ENCODE measurements at places on chromosomes 3 and 15. TPM values are rescaled to one million over a fixed set of nuclear protein-coding genes. Genes with fewer than 3 reads are reported as not detected.

Gene A4GNT
- total RNA-seq, result not detected

Gene MGLL
- total RNA-seq, result 144 TPM

Gene TMEM40
- total RNA-seq, result 0.45 TPM

- no peak for DNase-seq
- no peaks in the 10 kb centered on the region for H3K4me1 ChIP-seq
- H3K27me3 ChIP-seq, result no peaks in the 10 kb centered on the region
Observed at GRCh38 chr3:140145528-140145927, 210.5 kb downstream of the CLSTN2 start.

DNA sequence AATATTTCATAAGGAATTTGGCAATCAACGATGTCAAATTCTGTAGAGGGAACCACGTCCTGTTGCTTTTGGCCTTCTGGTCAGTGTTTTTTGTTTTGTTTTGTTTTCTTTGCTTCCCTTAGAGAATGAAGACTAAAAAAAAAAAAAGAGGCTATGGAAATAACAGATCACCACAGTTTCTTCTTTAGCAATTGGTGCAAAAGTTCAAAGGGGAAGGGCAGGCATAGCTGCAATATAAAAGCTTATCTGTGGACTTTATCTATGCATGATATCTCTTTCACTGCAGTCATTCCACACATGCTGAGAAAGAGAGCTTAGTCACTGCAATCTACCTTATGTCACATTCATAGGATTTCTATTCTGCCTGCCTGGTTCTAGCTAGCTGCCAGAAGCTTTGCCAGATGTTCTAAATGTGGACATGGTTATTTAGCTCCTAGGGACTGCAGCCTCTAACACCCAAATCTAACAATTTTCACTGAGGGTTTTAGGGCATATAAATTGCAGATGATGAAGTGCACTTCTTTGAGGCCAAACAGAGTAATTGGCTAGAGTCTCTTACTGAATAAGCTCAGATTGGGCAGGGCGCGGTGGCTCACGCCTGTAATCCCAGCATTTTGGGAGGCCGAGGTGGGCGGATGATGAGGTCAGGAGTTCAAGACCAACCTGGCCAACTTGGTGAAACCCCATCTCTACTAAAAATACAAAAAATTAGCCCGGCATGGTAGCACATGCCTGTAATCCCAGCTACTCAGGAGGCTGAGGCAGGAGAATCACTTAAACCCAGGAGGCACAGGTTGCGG, 637.2 kb downstream of the NTRK3 start:
- peaks cover 37% of the 10 kb centered on the region for H3K4me1 ChIP-seq
- DNase-seq, result peak; percentile 87
- H3K27ac ChIP-seq, result peak overlapping the region; percentile 80
- H3K27me3 ChIP-seq, result no peaks in the 10 kb centered on the region
- H3K36me3 ChIP-seq, result no peaks in the 10 kb centered on the region

DNA sequence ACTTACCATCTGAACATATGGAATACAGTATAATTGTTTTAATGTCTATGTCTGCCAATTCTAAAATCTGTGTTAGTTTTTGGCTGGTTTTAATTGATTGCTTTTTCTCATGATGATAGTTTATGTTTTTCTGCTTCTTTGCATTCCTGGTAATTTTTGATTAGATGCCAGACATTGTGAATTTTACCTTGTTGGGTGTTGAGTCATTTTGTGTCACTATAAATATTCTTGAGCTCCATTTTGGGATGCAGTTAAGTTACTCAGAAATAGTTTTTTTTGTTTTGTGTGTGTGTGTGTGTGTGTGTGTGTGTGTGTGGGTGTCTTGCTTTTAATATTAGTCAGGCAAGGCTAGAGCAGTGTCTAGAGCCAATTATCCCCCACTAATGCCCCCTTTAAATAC, 818.8 kb upstream of the NR2F2 start:
- H3K27ac ChIP-seq, result no peak overlapping the region
- H3K4me1 ChIP-seq, result peaks cover 15% of the 10 kb centered on the region
- H3K36me3 ChIP-seq, result no peaks in the 10 kb centered on the region

- H3K4me1 ChIP-seq, result peaks cover 85% of the 10 kb centered on the region
- peaks cover 6% of the 10 kb centered on the region for H3K27me3 ChIP-seq
- peak overlapping the region; percentile 76 for H3K27ac ChIP-seq
- peaks cover 5% of the 10 kb centered on the region for H3K36me3 ChIP-seq
Observed at GRCh38 chr15:39788108-39788507, 5.5 kb upstream of the FSIP1 start.

- H3K27me3 ChIP-seq, result no peaks in the 10 kb centered on the region
- peak overlapping the region; percentile 12 for H3K4me3 ChIP-seq
- H3K4me1 ChIP-seq, result peaks cover 48% of the 10 kb centered on the region
- H3K27ac ChIP-seq, result no peak overlapping the region
- no peaks in the 10 kb centered on the region for H3K36me3 ChIP-seq
Observed at GRCh38 chr3:173403376-173403775, 5.8 kb downstream of the NLGN1 start.

- H3K4me1 ChIP-seq, result peaks cover 54% of the 10 kb centered on the region
- no peaks in the 10 kb centered on the region for H3K27me3 ChIP-seq
- H3K4me3 ChIP-seq, result peak overlapping the region; percentile 53
- peak overlapping the region; percentile 68 for H3K27ac ChIP-seq
- peak; percentile 78 for DNase-seq
Observed at GRCh38 chr3:152159328-152159727, 109.4 kb upstream of the MBNL1 start.

- DNase-seq, result no peak
- no peaks in the 10 kb centered on the region for H3K36me3 ChIP-seq
- no peak overlapping the region for H3K27ac ChIP-seq
- peaks cover 15% of the 10 kb centered on the region for H3K4me1 ChIP-seq
Observed at GRCh38 chr15:92629975-92630626, 25.5 kb downstream of the FAM174B start.

DNA sequence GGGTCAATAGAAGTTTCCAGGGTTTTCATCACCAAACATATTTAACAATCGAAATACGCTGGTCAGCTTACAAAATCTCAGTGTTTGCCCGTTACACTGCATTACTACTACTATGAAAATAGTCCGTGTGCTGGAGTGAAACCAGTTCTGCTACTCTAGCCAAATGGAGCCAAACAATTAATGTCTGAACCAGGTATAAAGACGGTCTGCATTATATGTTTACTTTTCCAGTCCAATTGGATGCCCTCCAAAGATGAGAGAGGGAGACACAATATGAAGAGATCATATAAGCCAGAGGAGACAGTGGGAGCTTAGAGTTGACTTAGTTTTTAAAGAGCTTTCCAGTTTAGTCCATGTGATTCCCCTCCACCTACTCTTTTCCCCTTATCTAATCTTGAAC, 6.3 kb upstream of the DUT start:
- no peak overlapping the region for H3K27ac ChIP-seq
- H3K36me3 ChIP-seq, result no peaks in the 10 kb centered on the region
- no peak for DNase-seq
- H3K4me3 ChIP-seq, result no peak overlapping the region

DNA sequence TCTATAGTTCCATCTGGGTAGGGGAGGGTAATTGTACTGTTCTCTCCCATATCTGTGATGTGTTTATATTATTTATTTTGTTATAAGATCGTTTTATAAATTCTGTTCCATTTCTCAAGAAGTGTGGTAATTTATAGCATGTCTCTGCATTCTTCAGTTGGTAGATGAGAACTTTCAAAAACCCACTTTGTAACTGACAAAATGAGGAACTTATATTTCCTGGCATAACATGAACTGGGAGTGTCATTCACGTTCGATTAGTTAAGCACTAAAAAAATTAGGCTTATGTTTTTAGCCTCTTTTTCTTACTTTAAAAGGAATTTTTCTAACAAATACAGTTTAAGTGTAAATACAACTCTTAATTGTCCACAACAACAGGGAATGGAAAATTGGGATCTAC, 230.8 kb downstream of the CGGBP1 start:
- no peak overlapping the region for H3K4me3 ChIP-seq
- H3K27ac ChIP-seq, result no peak overlapping the region
- no peaks in the 10 kb centered on the region for H3K4me1 ChIP-seq
- no peaks in the 10 kb centered on the region for H3K36me3 ChIP-seq
- H3K27me3 ChIP-seq, result peaks cover 1% of the 10 kb centered on the region
- no peak for DNase-seq

GRCh38 chr3:122316368-122316767, 8.7 kb upstream of the CSTA start:
- no peaks in the 10 kb centered on the region for H3K4me1 ChIP-seq
- peaks cover 8% of the 10 kb centered on the region for H3K27me3 ChIP-seq
- no peaks in the 10 kb centered on the region for H3K36me3 ChIP-seq
- DNase-seq, result no peak

All from HFFc6 (cell line).